Activated naive CD8-positive, alpha-beta T cell treated with anti-CD3 and anti-CD28 coated beads, Interleukin-2, amount 10 ng/mL, durations not matched to agents 7 days and 5 days (primary cell): ENCODE measurements at places on chromosomes 5 and 9. TPM values are rescaled to one million over a fixed set of nuclear protein-coding genes. Genes with fewer than 3 reads are reported as not detected.

Gene IRF1
- total RNA-seq = 238 TPM

Gene CERCAM
- total RNA-seq = 3.7 TPM

Gene ATP10B
- not detected for total RNA-seq

Gene LCN1
- total RNA-seq = not detected

Gene GM2A
- total RNA-seq = 19.3 TPM

Gene RPL37
- 1,758 TPM for total RNA-seq

Gene PCDHGB3
- 0.44 TPM for total RNA-seq

Gene LPCAT1
- total RNA-seq = 70.8 TPM

Gene BTNL8
- not detected for total RNA-seq

Gene PTPRD
- not detected for total RNA-seq

Gene GARIN3
- not detected for total RNA-seq

Gene KIAA0825
- 1.9 TPM for total RNA-seq
